Activated CD4-positive, alpha-beta T cell treated with anti-CD3 and anti-CD28 coated beads for 1 hour (primary cell): ENCODE measurements at places on chromosomes 6 and 20.
A peak's percentile ranks its signal among the peaks of the same experiment; 100 is the strongest.

GRCh38 chr20:36950414-36951197, 902 bp downstream of the SAMHD1 start:
- DNase-seq: peak; percentile 33

DNA sequence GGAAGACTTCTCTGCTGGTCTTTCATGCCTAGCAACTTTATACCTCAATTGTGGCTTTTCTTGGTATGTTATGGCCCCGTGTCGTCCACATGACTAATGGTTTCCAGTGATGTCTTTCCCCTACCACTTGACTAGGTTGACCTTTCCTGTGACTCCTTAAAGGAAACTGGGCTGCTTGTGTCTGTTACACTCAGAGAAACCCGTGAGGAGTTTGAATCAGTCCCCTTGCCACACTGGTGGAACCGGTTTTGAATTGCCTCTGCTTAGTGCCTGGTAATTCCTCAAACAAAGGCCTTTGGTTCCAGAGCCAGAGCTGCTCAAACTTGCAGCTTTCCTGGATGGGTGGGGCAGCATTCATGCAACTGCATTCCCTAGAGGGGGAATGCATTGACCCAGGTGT, 21.9 kb downstream of the ECT2L start:
- no peak for DNase-seq

- DNase-seq: no peak
These were observed 71.5 kb downstream of the NCR2 start for GRCh38 chr6:41406728-41407489.

- peak; percentile 87 for DNase-seq
These were observed 2.1 kb upstream of the DDX27 start for GRCh38 chr20:49216991-49217578.

GRCh38 chr6:33433544-33434191, 13.8 kb downstream of the SYNGAP1 start:
- no peak for DNase-seq

GRCh38 chr6:149423964-149424440, 23.9 kb downstream of the SUMO4 start:
- no peak for DNase-seq

DNA sequence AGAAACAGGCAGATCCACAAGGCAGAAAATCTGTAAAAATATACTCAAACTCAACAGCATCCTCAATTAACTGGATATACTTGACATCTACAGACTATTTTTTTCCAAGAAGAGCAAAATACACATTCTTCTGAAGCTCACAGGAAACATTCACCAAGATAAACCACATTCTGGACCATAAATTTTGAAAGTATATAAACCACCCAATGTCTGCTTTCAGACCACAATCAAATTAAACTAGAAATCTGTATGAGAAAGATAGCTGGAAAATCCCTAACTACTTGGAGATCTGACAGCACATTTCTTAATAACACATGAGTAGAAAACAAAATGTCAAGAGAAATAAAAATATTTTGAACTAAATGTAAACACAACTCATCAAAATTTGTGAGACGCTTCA, 195.5 kb downstream of the ERMARD start:
- DNase-seq: no peak

DNA sequence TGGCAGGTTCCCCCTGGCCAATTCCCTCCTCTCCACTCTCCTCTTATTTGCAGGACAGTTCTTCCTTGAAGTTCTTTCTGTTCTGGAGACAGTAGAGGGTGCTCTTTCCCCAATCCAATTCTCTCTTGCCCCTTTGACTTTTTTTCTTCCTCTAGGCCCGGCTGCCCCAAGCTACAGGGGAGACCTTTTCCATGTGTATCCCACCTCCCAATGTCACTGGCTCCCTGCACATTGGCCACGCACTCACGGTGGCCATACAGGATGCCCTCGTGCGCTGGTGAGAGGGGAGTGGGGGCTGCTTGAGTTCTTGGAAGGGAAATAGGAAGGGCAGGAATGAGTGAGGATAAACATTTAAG, 1.5 kb downstream of the VARS2 start:
- DNase-seq: no peak

DNA sequence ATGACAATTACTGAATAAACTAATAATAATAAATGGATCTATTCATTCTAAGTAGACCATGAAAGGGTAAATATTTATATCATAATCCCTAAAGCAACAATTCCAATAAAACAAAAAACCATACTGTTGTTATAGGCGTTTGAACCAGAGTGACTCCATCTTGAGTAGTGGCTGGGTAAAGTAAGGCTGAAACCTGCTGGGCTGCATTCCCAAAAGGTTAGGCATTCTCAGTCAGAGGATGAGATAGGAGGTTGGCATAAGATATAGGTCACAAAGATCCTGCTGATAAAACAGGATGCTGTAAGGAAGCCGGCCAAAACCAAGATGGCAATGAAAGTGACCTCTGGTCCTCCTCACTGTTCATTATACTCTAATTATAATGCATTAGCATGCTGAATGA, 8.3 kb downstream of the OR2H1 start:
- DNase-seq: no peak
